ENCODE measurements at places on chromosomes 5 and 9. TPM values are rescaled to one million over a fixed set of nuclear protein-coding genes. Genes with fewer than 3 reads are reported as not detected.

PTCH1 gene
- 15.5 TPM for total RNA-seq

KLF4 gene
- 88.4 TPM for total RNA-seq

IFNB1 gene
- 0.71 TPM for total RNA-seq

PCDHB9 gene
- 3.0 TPM for total RNA-seq

SMC2 gene
- 5.9 TPM for total RNA-seq

NNT gene
- 45.2 TPM for total RNA-seq

SERF1A gene
- 4.5 TPM for total RNA-seq

STKLD1 gene
- 2.3 TPM for total RNA-seq

DBH gene
- total RNA-seq = 0.66 TPM

KIF20A gene
- 2.4 TPM for total RNA-seq

DAB2IP gene
- 18.9 TPM for total RNA-seq

SPINK7 gene
- 0.93 TPM for total RNA-seq

PRLR gene
- total RNA-seq = 14.4 TPM

INSL4 gene
- 0.38 TPM for total RNA-seq

C8G gene
- 1.3 TPM for total RNA-seq

CCDC192 gene
- total RNA-seq = 1.2 TPM

UBTD2 gene
- 34.4 TPM for total RNA-seq

CDX1 gene
- 0.49 TPM for total RNA-seq

IL31RA gene
- total RNA-seq = 2.8 TPM

DIPK1B gene
- total RNA-seq = 28.9 TPM

AMBP gene
- 0.62 TPM for total RNA-seq

GFI1B gene
- 1.1 TPM for total RNA-seq

GPRIN1 gene
- 2.2 TPM for total RNA-seq

All from motor neuron (in vitro differentiated cells).